ENCODE measurements at places on chromosomes 6 and 20.
A peak's percentile ranks its signal among the peaks of the same experiment; 100 is the strongest.

DNA sequence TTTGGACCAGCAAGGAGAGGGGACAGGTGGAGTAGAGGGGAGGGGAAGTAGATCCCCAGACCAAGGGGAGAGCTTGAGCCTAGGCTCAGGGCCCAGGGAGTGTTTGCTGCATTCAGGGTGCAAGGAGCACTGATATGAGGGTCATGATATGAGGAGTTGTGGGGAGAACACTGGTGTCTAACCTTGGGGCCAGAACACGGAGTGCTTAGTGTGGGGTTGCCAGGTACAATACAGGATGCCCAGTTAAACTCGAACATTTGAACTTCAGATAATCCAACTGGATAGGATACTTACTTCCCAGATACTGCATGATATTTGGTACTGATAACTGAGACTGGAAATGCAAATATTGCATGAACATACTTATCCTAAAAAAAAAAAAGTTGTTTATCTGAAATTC, 2.4 kb downstream of the SLC22A1 start:
- no peak for DNase-seq
- H3K4me1 ChIP-seq, result no peaks in the 10 kb centered on the region
- no peaks in the 10 kb centered on the region for H3K36me3 ChIP-seq
- H3K27ac ChIP-seq, result no peak overlapping the region
- H3K4me3 ChIP-seq, result no peak overlapping the region

DNA sequence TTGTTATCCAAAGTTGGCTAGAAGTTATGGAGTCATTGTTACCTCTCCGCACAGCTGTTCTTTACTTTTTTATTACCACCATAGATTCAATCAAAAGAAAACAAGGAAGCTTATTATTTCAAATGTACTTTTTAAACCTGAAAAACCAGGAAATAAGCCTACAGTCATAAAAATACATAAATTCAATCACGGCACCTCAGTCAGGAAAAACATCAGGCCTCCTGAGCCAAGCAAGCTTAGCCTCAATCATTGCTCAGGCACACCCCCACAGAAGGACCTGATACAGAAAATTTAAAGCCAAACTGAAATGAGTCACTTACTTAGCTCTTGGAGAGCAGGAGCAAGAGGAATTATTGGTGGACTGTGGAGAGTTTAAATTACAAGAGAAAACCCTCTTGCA, 44.3 kb downstream of the MARCKS start:
- no peak overlapping the region for H3K27ac ChIP-seq
- no peaks in the 10 kb centered on the region for H3K27me3 ChIP-seq
- DNase-seq, result no peak
- peaks cover 8% of the 10 kb centered on the region for H3K4me1 ChIP-seq
- H3K4me3 ChIP-seq, result no peak overlapping the region

GRCh38 chr6:26660000-26660361, 435 bp upstream of the ZNF322 start:
- peak overlapping the region; percentile 48 for H3K4me3 ChIP-seq
- H3K36me3 ChIP-seq, result no peaks in the 10 kb centered on the region
- DNase-seq, result no peak
- peak overlapping the region; percentile 79 for H3K27ac ChIP-seq

GRCh38 chr6:43246301-43247113, 3.2 kb downstream of the TTBK1 start:
- peak overlapping the region; percentile 37 for H3K4me3 ChIP-seq
- H3K27ac ChIP-seq, result no peak overlapping the region
- DNase-seq, result no peak
- peaks cover 15% of the 10 kb centered on the region for H3K4me1 ChIP-seq
- H3K27me3 ChIP-seq, result no peaks in the 10 kb centered on the region

- no peaks in the 10 kb centered on the region for H3K36me3 ChIP-seq
- H3K4me3 ChIP-seq, result no peak overlapping the region
- H3K27ac ChIP-seq, result no peak overlapping the region
Observed at GRCh38 chr6:45466686-45467085, 89.0 kb upstream of the SUPT3H start.

DNA sequence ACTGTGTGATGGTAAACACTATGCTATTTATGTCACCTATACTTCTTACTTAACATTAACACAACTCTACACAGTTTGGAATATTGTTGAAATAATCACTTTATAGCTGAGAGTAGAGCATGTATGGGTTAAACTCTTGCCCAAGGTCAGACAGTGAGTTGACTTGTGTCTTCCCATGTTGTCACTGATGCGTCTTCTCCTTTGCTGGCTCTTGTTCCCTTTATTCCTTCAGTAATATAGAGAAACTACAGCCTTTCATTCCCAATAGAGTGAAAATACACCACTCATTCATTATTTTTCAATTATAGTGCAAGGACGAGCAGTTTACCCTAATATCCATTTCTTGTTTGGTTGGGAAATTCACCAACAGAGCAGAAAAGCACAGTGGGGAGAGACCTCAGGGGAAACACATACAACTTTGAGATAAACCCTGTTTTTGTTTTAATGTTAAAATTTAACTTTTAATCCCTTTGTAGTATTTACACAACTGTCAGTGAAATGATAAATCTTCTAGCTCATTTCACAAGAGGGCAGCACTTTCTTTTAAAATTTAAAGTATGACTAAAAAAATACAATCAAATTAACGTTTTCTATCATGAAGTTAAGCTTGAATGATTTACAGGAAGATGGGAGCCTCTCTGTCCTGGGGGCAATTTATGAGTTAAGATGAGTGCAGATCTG, 363.0 kb downstream of the UTRN start:
- no peak overlapping the region for H3K4me3 ChIP-seq
- no peaks in the 10 kb centered on the region for H3K27me3 ChIP-seq
- no peak overlapping the region for H3K27ac ChIP-seq

DNA sequence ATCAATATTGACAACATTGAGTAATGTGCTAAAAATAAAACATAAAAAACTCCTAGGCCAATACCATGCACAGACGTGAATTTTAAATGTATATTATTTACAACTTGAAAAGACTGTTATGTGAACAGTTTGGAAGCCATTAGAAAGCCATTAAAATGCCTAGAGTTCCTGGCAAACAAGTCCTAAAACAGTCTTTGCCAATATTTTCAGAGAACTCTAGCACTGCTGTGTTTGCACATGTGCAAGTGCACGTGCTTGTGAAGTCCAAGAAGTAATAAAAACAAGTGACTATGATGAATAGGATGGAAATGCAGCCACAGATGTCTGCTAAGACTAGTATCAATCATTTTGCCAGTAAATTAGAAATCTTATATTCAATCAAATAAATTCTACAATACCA, 1447.6 kb downstream of the GRIK2 start:
- H3K27me3 ChIP-seq, result no peaks in the 10 kb centered on the region
- no peaks in the 10 kb centered on the region for H3K4me1 ChIP-seq
- H3K36me3 ChIP-seq, result no peaks in the 10 kb centered on the region
- H3K27ac ChIP-seq, result no peak overlapping the region
- DNase-seq, result no peak

DNA sequence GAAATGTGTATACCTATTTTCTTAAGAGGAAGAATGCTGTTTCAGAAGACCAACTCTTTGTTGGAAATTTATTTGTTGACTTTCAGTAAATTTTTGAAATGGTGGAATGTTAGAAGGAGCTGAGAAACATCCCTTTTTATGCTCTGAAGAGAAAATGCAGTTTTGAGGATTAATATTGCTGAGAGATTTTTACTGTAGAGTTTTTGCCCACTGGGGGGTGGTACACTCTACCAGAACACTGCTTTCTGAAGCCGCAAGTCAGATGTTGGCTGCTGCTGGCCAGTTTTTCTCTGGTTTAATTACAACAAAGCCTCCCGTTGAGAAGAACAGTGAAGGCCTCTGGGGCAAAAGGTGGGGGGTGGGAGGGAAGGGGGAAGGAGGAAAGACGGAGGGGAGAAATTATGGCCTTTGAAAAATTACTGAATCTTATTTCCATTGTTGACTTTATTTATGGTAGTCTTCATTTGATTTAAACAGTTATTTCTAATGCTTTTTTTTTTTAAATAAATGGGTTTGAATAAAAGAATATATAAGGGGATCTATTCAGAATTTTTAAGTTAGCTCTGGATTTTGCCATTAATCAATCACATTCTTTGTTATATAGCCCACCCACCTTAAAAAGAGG, 3.0 kb downstream of the FLRT3 start:
- DNase-seq, result no peak
- H3K4me3 ChIP-seq, result no peak overlapping the region
- no peaks in the 10 kb centered on the region for H3K36me3 ChIP-seq
- no peak overlapping the region for H3K27ac ChIP-seq

GRCh38 chr20:37903317-37904007, 535 bp downstream of the VSTM2L start:
- no peak overlapping the region for H3K27ac ChIP-seq
- H3K27me3 ChIP-seq, result peaks cover 4% of the 10 kb centered on the region
- H3K36me3 ChIP-seq, result no peaks in the 10 kb centered on the region
- H3K4me1 ChIP-seq, result peaks cover 14% of the 10 kb centered on the region
- peak overlapping the region; percentile 19 for H3K4me3 ChIP-seq

GRCh38 chr20:973785-974194, 28.3 kb downstream of the RSPO4 start:
- no peaks in the 10 kb centered on the region for H3K36me3 ChIP-seq
- no peak overlapping the region for H3K4me3 ChIP-seq
- no peak overlapping the region for H3K27ac ChIP-seq
- H3K27me3 ChIP-seq, result no peaks in the 10 kb centered on the region

GRCh38 chr20:62119591-62120364, 2.5 kb upstream of the LSM14B start:
- DNase-seq, result no peak
- no peak overlapping the region for H3K4me3 ChIP-seq
- no peak overlapping the region for H3K27ac ChIP-seq

DNA sequence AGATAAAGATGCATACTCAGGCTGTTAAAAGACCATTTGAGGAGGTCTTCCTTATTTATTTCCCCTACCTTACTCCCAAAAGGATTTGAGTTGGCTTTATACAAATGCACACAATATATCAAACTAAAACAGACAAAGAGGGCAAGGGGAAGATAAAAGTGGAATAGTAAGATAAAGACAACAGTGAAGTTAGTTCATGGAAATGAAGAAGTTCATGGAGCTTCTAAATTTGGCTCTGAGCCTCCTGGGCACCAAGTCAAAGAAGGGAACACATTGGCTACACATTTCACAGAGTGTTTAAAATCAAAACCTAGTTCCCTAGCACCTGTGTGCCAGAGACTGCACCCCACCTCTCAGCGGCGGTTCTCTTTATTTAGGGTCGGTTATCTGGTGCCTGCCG, 25.8 kb upstream of the ARMC2 start:
- H3K27me3 ChIP-seq, result no peaks in the 10 kb centered on the region
- H3K4me3 ChIP-seq, result no peak overlapping the region
- H3K4me1 ChIP-seq, result peaks cover 6% of the 10 kb centered on the region
- DNase-seq, result no peak

DNA sequence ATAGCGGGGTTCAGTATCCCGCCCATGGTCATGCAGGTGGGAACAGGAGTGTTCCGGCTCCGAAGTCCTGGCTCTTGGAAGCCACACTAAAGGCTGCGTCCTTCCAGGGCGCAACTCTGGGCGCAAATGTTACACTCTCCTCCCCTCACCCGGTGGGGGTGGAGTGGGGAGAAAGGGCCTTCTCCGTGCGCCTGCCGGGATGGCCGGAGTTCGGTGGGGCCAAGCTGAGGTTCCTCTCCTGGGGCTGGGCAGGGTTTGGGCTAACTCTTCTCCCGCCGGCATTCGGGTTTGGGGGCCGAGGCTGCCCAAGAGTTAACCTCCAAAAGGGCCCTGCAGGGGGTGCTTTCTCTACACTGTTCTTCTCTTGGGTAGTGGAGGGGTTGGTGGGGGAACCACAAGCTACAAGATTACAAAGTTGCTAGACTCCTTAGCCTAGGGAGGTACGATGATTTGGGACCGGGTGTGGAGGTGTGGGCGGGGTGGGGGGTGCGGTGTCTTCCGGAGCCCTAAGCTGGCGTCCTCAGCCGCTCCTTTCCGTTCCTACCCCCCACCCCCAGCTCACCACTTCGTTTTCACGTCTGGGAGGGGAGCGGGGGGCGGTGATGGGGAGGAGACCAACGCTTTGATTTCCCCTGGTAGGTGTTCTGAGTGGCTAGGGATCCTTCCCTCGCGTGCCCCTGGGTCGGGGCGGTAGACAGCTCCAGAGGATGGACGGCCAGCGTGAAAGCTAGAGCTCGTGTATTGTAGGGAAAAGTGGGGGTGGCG, 12.3 kb downstream of the NRN1 start:
- H3K4me3 ChIP-seq, result no peak overlapping the region
- H3K27ac ChIP-seq, result no peak overlapping the region
- H3K4me1 ChIP-seq, result peaks cover 43% of the 10 kb centered on the region
- no peak for DNase-seq
- H3K36me3 ChIP-seq, result no peaks in the 10 kb centered on the region
- H3K27me3 ChIP-seq, result peaks cover 18% of the 10 kb centered on the region

DNA sequence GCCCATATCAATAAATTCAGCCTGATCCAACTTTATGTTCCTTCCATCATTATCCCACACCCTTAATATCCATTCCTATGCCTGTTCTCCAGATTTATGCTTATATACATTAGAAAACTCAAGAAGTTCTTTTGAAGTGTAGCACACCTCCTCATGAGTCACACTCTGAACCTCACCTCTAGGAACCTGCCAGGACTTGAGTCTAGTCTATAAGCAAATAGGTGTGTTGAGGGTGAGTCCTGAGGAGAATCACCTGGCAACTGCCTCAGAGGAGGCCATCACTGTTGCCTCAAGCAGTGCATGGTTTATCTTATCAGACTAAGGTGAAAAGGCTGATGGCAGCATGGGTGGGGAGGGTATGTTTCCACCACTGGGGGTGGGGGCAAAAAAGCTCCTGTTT, 496.7 kb downstream of the C6orf118 start:
- H3K27me3 ChIP-seq, result no peaks in the 10 kb centered on the region
- H3K27ac ChIP-seq, result no peak overlapping the region
- no peaks in the 10 kb centered on the region for H3K4me1 ChIP-seq
- no peaks in the 10 kb centered on the region for H3K36me3 ChIP-seq

GRCh38 chr20:10090588-10091166, 55.9 kb downstream of the ANKEF1 start:
- no peak overlapping the region for H3K27ac ChIP-seq
- H3K4me1 ChIP-seq, result no peaks in the 10 kb centered on the region
- H3K27me3 ChIP-seq, result no peaks in the 10 kb centered on the region
- no peak for DNase-seq
- H3K4me3 ChIP-seq, result no peak overlapping the region
- no peaks in the 10 kb centered on the region for H3K36me3 ChIP-seq

DNA sequence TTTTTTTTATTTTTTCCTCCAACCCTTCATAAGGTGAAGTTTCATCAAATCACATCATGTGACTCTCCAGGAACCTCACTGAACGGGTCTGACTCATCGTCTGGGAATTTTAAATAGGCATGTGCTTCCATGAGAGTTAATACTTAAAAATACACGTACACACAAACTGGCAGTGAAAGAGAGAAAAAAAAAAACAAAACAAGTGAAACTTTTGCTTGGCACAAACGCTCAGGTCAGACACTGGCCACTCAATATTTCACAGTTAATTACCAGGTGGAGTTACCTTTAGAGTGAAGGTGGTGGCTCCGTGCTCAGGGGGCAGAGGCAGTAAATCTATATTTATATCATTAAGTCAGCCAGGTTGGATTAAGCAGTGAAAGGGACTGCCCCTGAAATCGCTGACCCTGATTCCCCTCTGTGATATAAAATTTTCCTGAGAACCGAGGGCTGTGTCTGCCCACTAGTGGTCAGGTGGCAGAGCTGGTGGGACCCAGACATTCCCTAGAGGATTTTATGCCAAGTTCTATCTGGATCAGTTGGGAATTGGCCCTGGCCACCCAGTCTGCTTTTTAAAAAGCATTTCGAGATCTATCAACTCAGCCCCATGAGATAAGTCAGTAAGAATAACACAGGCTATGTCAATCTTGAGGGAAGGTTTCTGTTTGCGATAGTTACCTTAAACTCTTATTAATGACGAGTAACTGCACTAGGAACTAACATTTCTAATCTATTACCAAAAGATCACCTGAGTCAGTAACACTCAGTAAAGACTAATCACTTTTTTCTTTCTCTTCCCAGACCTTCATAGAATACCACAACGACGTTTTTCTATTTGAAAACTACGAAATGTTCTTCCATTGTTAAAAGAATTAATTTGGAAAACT, 259.1 kb downstream of the HDGFL1 start:
- peak overlapping the region; percentile 64 for H3K27ac ChIP-seq
- H3K4me3 ChIP-seq, result no peak overlapping the region
- H3K27me3 ChIP-seq, result no peaks in the 10 kb centered on the region

Measured in vagina (tissue), 2 donors.